ENCODE measurements at places on chromosomes 11 and 22.

- H3K4me1 ChIP-seq = no peaks in the 10 kb centered on the region
- no peak overlapping the region for H3K4me3 ChIP-seq
- H3K27ac ChIP-seq = no peak overlapping the region
- no peaks in the 10 kb centered on the region for H3K27me3 ChIP-seq
Measured at GRCh38 chr11:77090373-77091111, 12.1 kb upstream of the OMP start.

DNA sequence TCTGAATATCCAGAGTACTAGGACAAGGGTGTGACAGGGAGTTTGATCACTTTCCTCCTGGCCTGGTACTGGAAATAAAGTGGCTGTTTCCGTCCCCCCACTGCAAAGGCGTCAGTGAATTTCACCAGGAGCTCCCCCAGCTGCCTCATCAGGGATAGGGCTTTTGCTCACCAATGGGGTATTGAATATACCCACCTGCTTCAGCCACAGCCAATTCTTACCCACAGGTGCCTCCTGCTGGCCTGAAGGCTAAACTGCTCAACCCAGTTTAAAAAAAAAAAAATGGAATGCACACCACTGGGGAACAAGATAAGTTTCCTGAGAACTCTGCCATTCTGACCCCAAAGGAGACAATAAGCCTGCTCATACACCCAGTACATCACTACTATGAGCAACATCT lies 65.3 kb upstream of the MS4A8 start:
- H3K4me1 ChIP-seq = no peaks in the 10 kb centered on the region
- DNase-seq = no peak
- H3K27me3 ChIP-seq = peaks cover 10% of the 10 kb centered on the region
- H3K36me3 ChIP-seq = no peaks in the 10 kb centered on the region
- no peak overlapping the region for H3K4me3 ChIP-seq
- H3K27ac ChIP-seq = no peak overlapping the region

GRCh38 chr11:62921573-62922188 lies 518 bp upstream of the CHRM1 start:
- H3K4me1 ChIP-seq = peaks cover 20% of the 10 kb centered on the region
- H3K4me3 ChIP-seq = no peak overlapping the region
- H3K27me3 ChIP-seq = peaks cover 27% of the 10 kb centered on the region
- H3K27ac ChIP-seq = no peak overlapping the region
- no peaks in the 10 kb centered on the region for H3K36me3 ChIP-seq

DNA sequence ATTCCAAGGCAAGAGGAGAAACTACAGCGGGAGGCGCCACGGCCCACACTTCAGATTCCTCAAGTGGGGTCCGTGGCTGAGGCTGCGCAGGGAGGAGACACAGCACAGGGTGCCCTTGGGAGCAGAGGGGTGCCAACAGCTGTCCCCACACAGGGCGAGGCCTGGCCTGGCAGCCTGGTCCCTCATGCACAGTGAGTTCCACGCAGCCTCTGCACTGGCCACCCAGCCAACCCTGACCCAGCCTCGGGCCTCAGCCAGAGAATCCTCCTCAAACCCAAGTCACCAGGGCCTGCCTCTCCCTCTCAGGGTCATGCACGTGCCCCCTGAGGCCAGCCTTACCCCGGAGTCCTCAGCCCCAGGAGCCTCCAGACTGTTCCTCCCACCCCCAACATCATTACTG lies 22.4 kb upstream of the MOB2 start:
- peaks cover 2% of the 10 kb centered on the region for H3K4me1 ChIP-seq
- no peaks in the 10 kb centered on the region for H3K27me3 ChIP-seq
- no peak for DNase-seq
- H3K36me3 ChIP-seq = no peaks in the 10 kb centered on the region
- H3K27ac ChIP-seq = no peak overlapping the region

- no peaks in the 10 kb centered on the region for H3K36me3 ChIP-seq
- H3K4me3 ChIP-seq = no peak overlapping the region
- no peak for DNase-seq
- no peaks in the 10 kb centered on the region for H3K4me1 ChIP-seq
Measured at GRCh38 chr11:95364324-95365295, 133.6 kb upstream of the SESN3 start.

- H3K4me3 ChIP-seq = no peak overlapping the region
- H3K27me3 ChIP-seq = no peaks in the 10 kb centered on the region
- no peaks in the 10 kb centered on the region for H3K4me1 ChIP-seq
Measured at GRCh38 chr11:4576880-4577279, 4.7 kb upstream of the OR52I2 start.

- H3K36me3 ChIP-seq = no peaks in the 10 kb centered on the region
- H3K4me3 ChIP-seq = no peak overlapping the region
- peaks cover 3% of the 10 kb centered on the region for H3K4me1 ChIP-seq
Measured at GRCh38 chr11:20087118-20087521, 73.2 kb downstream of the DBX1 start.

DNA sequence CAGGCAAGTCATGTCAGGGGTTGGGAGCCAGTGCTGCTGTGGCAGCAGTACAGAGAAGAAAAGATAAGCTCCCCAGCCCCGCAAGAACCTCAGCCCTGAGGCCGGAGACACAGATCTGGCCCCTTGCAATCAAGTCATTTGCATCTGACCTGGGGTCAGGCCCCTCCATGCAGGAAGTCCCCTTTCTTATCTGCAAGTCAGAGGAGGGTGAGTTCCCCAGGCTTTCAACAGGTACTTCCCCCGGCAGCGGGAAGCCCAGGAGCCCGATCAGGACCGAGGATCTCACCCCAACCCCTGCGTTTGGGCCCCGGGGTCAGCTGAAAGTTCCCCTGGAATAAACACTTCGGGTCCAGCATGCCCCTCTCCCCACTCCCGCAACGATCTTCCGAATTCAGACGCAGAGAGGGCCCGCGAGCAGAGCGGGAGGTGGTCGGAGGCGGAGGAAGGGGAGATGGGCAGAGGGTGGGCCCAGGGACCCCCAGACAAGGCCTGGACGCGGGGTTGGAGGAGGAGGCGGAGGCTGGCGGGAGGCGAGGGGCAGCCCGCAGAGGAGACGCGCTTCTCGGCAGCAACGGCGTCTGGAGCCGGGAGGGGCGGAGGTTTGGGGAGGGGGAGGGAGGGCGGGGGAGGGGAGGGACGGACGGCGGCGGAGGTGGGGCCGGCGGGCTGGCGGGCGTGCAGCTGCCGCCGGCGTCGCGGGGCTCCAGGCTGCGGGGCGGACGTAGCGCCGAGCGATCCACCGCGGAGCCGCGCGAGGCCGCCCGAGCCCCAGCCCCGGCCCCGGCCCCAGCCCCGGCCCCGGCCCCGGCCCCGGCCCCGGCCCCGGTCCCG lies at the start of gene TSPAN18:
Gene TSPAN18 (plus strand): TSS at position 680 of the 831 bp plus-strand sequence. CDS start 179,455 bp downstream, outside the sequence.
- peak within 1 kb of the TSS; percentile 71 for H3K4me3 ChIP-seq
- no peaks in the 10 kb centered on the region for H3K36me3 ChIP-seq
- H3K4me1 ChIP-seq = peaks cover 38% of the 10 kb centered on the region
- DNase-seq = peak; percentile 20

- H3K36me3 ChIP-seq = no peaks in the 10 kb centered on the region
- H3K4me3 ChIP-seq = no peak overlapping the region
- no peaks in the 10 kb centered on the region for H3K4me1 ChIP-seq
- no peak for DNase-seq
Measured at GRCh38 chr22:39699631-39700360, 129.2 kb downstream of the CACNA1I start.

- no peak overlapping the region for H3K4me3 ChIP-seq
- no peaks in the 10 kb centered on the region for H3K27me3 ChIP-seq
- no peak for DNase-seq
- H3K27ac ChIP-seq = no peak overlapping the region
- H3K4me1 ChIP-seq = no peaks in the 10 kb centered on the region
Measured at GRCh38 chr11:19828382-19829108, 115.9 kb downstream of the NAV2 start.

Data from CD8-positive, alpha-beta memory T cell (primary cell).